Stimulated activated CD8-positive, alpha-beta memory T cell treated with anti-CD3 and anti-CD28 coated beads, Interleukin-4, amount 100 ng/mL, for 24 hours (primary cell): ENCODE measurements at places on chromosomes 2 and 18.

GRCh38 chr2:73899801-73900336 is 7.1 kb downstream of the ACTG2 start:
- DNase-seq: no peak

DNA sequence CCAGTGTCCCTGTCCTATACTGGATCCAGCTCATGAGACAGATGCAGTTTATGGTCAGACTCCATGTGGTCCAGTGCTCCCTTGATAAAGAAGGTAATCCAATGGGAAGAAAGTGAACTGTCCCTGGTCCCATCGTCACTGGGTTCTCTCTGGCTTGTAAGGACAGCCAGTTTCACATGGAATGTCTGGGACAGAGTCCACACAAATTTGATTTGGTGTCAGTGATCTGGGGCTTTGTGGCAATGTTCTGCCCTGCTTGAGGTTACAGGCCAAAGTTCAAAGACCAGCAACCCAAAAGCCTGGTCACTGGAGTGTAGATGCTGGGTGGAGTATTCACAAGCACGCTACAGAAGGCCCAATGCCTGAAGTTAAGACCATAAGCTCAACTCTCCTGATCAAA is 22.2 kb upstream of the FHL2 start:
- DNase-seq: no peak

GRCh38 chr2:235692671-235693171 is 198.9 kb downstream of the AGAP1 start:
- no peak for DNase-seq

DNA sequence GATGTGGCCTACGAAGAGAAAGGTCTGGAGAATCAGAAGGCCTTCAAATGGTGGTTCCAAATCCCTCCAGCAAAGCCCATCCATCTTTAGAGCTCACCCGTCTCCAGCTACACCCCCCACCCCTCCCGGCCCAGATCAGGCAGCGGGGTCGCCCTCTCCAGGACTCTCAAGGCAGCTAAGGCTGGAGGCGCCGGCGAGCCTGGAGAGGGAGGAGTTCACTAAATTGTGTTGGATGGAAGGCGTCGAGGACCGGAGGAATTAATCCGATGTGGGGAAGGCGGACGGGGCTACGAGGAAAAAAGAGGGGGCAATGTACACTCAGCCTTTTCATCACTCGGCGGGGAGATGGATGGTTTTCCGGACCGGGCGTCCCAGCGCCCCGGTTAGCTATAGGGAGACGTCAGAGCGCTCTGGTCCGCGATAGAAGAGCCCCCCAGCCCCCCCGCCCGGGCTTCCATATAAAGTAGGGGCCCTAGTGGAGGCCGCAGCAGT is at the start of gene GRP:
Gene GRP, plus strand, starts transcription at position 487 of the 492 bp plus-strand sequence. CDS start 108 bp downstream, outside the sequence.
- DNase-seq: no peak

DNA sequence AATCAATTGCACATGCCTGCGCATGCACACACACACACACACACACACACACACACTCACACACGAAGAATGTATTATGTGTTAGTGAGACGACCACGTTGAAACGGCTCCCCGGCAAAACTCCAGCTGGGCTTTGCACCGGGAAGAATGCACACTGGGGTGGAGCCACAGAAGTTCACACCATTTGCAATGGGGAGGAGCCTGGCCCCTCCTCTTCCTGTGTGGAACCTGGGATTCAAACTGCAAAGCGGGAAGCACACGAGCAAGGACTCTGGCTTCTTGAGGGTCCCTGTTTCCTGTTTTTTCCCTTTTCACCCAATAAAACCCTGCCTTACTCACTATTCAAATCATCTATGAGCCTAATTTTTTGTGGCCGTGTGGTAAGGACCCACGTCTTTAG is 304.0 kb upstream of the TMEFF2 start:
- DNase-seq: no peak
